Activated CD8-positive, alpha-beta T cell treated with anti-CD3 and anti-CD28 coated beads, Interleukin-2, amount 10 ng/mL, durations not matched to agents 7 days and 5 days (primary cell): ENCODE measurements at places on chromosomes 13 and 19. TPM values are rescaled to one million over a fixed set of nuclear protein-coding genes. Genes with fewer than 3 reads are reported as not detected.

ZNF383 gene
- total RNA-seq: 10.5 TPM

TEX30 gene
- total RNA-seq: 43.3 TPM

LGALS14 gene
- not detected for total RNA-seq

GPR12 gene
- not detected for total RNA-seq
